Stomach (tissue), 19 donors: ENCODE measurements at places on chromosomes 5 and 9. TPM values are rescaled to one million over a fixed set of nuclear protein-coding genes. Genes with fewer than 3 reads are reported as not detected.

DNA sequence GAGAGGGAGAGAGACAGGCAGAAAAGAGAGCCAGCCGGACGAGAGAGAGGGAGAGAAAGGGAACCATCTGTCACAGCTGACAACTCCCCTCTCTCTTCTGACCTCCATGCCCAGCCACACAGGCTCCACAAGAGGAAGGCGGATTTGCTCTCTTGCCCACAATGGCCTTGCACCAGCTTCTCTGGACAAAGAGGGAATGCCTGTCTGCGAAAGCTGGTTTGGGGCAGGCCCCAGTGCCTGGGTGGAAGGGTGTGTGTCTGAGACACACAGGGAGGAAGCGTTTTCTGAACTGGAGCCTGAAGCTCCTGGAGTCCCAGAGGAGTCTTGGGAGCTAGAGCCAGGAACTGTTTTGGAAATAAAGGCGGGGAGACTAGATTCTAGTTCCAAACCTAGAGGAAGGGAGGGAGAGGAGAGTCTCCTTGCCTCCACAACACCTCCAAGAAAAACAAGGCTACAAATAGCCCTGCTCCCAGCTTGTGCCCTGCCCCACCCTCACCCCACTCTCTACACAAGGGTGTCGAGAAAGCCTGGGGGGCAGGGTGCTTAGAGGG lies 12.5 kb downstream of the C1QTNF2 start:
- peak; percentile 69 for DNase-seq
- H3K4me1 ChIP-seq: peaks cover 28% of the 10 kb centered on the region
- no peaks in the 10 kb centered on the region for H3K36me3 ChIP-seq
- no peaks in the 10 kb centered on the region for H3K27me3 ChIP-seq

- no peak overlapping the region for H3K27ac ChIP-seq
- no peaks in the 10 kb centered on the region for H3K27me3 ChIP-seq
- no peak overlapping the region for H3K4me3 ChIP-seq
- no peak for DNase-seq
Observed at GRCh38 chr5:94832685-94833084, 214.2 kb downstream of the SLF1 start.

GRCh38 chr5:91053741-91054025 lies 329.4 kb downstream of the ARRDC3 start:
- no peak overlapping the region for H3K27ac ChIP-seq
- no peaks in the 10 kb centered on the region for H3K36me3 ChIP-seq
- DNase-seq: no peak
- peaks cover 16% of the 10 kb centered on the region for H3K4me1 ChIP-seq

The FBP2 gene
- total RNA-seq: 29.3 TPM

DNA sequence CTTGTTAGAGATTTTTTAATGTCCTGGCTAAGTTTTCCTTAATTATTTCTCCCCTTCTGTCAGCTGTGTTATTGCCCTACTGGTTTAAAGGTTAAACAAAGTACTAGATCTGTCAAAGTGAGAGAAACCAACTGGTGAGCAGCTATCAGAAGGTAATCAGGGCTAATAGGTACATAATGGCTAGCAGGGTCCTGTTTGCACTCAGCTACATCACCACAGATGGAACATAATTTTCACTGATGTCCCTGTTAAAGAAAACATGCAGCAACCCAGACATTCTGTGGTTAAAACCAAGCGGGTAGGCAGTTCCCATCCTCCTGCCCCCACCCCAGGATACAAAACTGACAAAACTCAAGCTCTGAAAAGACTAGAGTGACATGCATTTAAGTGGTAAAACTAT lies 473.9 kb downstream of the NR2F1-AS1 start:
- H3K4me3 ChIP-seq: no peak overlapping the region
- no peaks in the 10 kb centered on the region for H3K27me3 ChIP-seq
- H3K4me1 ChIP-seq: no peaks in the 10 kb centered on the region

The NACC2 gene
- total RNA-seq: 69.2 TPM

GRCh38 chr5:149831492-149831891 lies 101.4 kb downstream of the PPARGC1B start:
- H3K27ac ChIP-seq: no peak overlapping the region
- H3K4me1 ChIP-seq: peaks cover 13% of the 10 kb centered on the region
- H3K36me3 ChIP-seq: peaks cover 70% of the 10 kb centered on the region
- no peaks in the 10 kb centered on the region for H3K27me3 ChIP-seq
- no peak overlapping the region for H3K4me3 ChIP-seq

- peaks cover 5% of the 10 kb centered on the region for H3K4me1 ChIP-seq
- no peak overlapping the region for H3K27ac ChIP-seq
- H3K36me3 ChIP-seq: no peaks in the 10 kb centered on the region
Observed at GRCh38 chr5:115475788-115476187, 68.8 kb downstream of the FEM1C start.

The PCDHGA4 gene
- total RNA-seq: 9.3 TPM

GRCh38 chr5:177276886-177277285 lies 26.6 kb downstream of the RAB24 start:
- DNase-seq: no peak
- H3K36me3 ChIP-seq: peaks cover 33% of the 10 kb centered on the region
- H3K4me3 ChIP-seq: no peak overlapping the region
- no peaks in the 10 kb centered on the region for H3K4me1 ChIP-seq
- H3K27ac ChIP-seq: no peak overlapping the region

The CEL gene
- total RNA-seq: not detected

The CER1 gene
- not detected for total RNA-seq

DNA sequence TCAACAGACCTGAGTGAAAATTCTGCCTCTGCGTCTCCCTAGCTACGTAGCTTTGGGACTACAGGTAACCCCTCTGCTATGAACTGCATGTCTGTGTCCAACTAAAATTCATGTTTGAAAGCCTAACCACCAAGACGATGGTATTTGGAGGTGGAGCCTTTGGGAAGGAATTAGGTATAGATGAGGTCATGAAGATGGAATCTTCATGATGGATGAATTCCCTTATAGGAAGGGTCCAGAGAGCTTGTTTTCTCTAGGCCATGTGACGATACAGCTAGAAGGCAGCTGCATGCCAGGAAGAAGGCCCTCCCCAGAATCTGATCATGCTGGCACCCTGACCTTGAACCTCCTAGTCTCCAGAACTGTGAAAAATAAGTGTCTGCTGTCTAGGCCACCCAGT lies 296.4 kb downstream of the SLIT3 start:
- H3K4me1 ChIP-seq: peaks cover 18% of the 10 kb centered on the region
- H3K36me3 ChIP-seq: no peaks in the 10 kb centered on the region
- no peaks in the 10 kb centered on the region for H3K27me3 ChIP-seq
- H3K4me3 ChIP-seq: no peak overlapping the region
- H3K27ac ChIP-seq: no peak overlapping the region
- DNase-seq: no peak

The NUTM2G gene
- not detected for total RNA-seq

The PTCD2 gene
- total RNA-seq: 1.3 TPM

The ZMAT2 gene
- 30.8 TPM for total RNA-seq

The HTR1A gene
- total RNA-seq: not detected

The EIF4E1B gene
- total RNA-seq: not detected

GRCh38 chr9:93702261-93702660 lies 125.9 kb downstream of the PHF2 start:
- peak overlapping the region; percentile 3 for H3K27ac ChIP-seq
- H3K27me3 ChIP-seq: no peaks in the 10 kb centered on the region
- H3K4me3 ChIP-seq: no peak overlapping the region
- no peak for DNase-seq
- no peaks in the 10 kb centered on the region for H3K36me3 ChIP-seq
- no peaks in the 10 kb centered on the region for H3K4me1 ChIP-seq

- H3K27ac ChIP-seq: no peak overlapping the region
- no peak overlapping the region for H3K4me3 ChIP-seq
Observed at GRCh38 chr5:103589357-103589756, 26.8 kb upstream of the NUDT12 start.

- H3K36me3 ChIP-seq: peaks cover 25% of the 10 kb centered on the region
- peak overlapping the region; percentile 57 for H3K4me3 ChIP-seq
- H3K4me1 ChIP-seq: peaks cover 45% of the 10 kb centered on the region
- no peaks in the 10 kb centered on the region for H3K27me3 ChIP-seq
- peak; percentile 85 for DNase-seq
Observed at GRCh38 chr9:35757226-35757891, 3.3 kb upstream of the MSMP start.

DNA sequence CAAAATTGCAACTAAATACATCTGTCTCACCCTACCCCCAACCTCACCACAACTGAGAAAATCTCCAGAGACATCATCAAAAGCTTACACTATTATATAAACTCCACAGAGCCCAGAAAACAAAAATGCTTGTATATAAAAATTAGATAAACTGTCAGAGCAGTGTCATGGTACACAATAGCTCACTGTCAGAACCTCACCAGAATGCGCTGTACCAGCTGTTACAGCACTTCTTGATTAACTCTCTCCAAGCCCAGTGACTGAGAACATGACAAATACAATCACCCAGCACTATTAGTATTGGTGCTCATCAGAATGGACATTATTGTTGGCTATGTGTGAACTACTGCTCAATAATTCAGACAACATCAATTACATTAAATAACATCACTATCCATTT lies 65.7 kb downstream of the ZDHHC21 start:
- no peak overlapping the region for H3K4me3 ChIP-seq
- no peak overlapping the region for H3K27ac ChIP-seq

The IQGAP2 gene
- 122 TPM for total RNA-seq

DNA sequence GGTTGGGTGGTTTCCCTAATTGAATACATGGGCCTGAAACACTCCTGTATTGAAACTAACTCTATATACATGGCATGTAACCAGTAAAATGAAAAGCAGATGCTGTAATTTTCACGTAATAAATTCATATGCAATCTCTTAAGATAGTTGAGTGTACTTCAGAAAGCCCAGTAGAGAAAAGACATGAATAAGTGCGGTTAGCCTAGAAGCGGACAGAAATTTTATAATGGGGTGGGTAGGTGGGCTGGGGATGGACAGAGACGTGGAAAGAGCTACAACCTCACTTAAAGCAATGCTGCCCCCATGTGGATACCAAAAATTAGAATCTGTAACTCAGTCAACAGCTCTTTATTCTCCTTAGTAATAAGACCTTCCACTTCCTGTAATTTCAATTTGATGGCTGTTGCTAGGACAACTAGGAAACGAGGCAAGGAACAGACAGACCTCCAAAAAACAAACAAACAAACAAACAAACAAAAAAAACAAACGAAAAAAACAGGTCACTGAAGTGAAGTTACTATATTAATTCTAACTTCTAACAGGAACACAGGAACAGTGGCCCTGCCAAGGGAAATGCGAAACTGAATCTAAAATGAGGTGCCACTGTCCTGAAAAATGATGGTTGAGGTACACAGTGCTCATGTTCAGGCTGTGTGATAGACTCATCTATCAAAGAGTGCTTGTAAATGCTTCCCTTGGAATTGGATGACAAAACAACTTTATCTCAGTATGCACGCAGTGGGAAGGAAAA lies 103.4 kb upstream of the GNA14 start:
- H3K36me3 ChIP-seq: peaks cover 4% of the 10 kb centered on the region
- H3K4me1 ChIP-seq: peaks cover 44% of the 10 kb centered on the region
- DNase-seq: no peak
- H3K4me3 ChIP-seq: no peak overlapping the region
- H3K27me3 ChIP-seq: no peaks in the 10 kb centered on the region
- peak overlapping the region; percentile 10 for H3K27ac ChIP-seq

GRCh38 chr9:133205996-133206931 lies 2.8 kb downstream of the OBP2B start:
- no peak overlapping the region for H3K27ac ChIP-seq
- H3K4me3 ChIP-seq: no peak overlapping the region
- no peaks in the 10 kb centered on the region for H3K36me3 ChIP-seq
- H3K4me1 ChIP-seq: no peaks in the 10 kb centered on the region
- peaks cover 75% of the 10 kb centered on the region for H3K27me3 ChIP-seq

The AGXT2 gene
- 0.73 TPM for total RNA-seq

GRCh38 chr5:14727428-14727865 lies 62.9 kb downstream of the OTULIN start:
- H3K4me1 ChIP-seq: peaks cover 5% of the 10 kb centered on the region
- H3K27me3 ChIP-seq: no peaks in the 10 kb centered on the region
- peaks cover 33% of the 10 kb centered on the region for H3K36me3 ChIP-seq
- no peak overlapping the region for H3K4me3 ChIP-seq

The CFAP90 gene
- total RNA-seq: 0.55 TPM

- no peaks in the 10 kb centered on the region for H3K27me3 ChIP-seq
- H3K36me3 ChIP-seq: peaks cover 15% of the 10 kb centered on the region
- peak; percentile 94 for DNase-seq
- H3K4me1 ChIP-seq: peaks cover 7% of the 10 kb centered on the region
- no peak overlapping the region for H3K4me3 ChIP-seq
- peak overlapping the region; percentile 22 for H3K27ac ChIP-seq
Observed at GRCh38 chr5:132215329-132215728, 12.3 kb downstream of the P4HA2 start.

GRCh38 chr5:174314261-174314660 lies 268.8 kb downstream of the NSG2 start:
- DNase-seq: no peak
- H3K4me1 ChIP-seq: peaks cover 10% of the 10 kb centered on the region
- H3K27me3 ChIP-seq: no peaks in the 10 kb centered on the region
- no peak overlapping the region for H3K4me3 ChIP-seq
- H3K36me3 ChIP-seq: no peaks in the 10 kb centered on the region

The PLK2 gene
- 19.4 TPM for total RNA-seq

GRCh38 chr5:75685141-75685540 lies 32.1 kb downstream of the POC5 start:
- no peaks in the 10 kb centered on the region for H3K27me3 ChIP-seq
- no peak overlapping the region for H3K27ac ChIP-seq
- peaks cover 67% of the 10 kb centered on the region for H3K36me3 ChIP-seq
- no peak overlapping the region for H3K4me3 ChIP-seq

- peaks cover 80% of the 10 kb centered on the region for H3K4me1 ChIP-seq
- peak; percentile 69 for DNase-seq
- H3K4me3 ChIP-seq: no peak overlapping the region
- no peaks in the 10 kb centered on the region for H3K36me3 ChIP-seq
Observed at GRCh38 chr9:27368316-27368985, 71.5 kb upstream of the EQTN start.

The CDC25C gene
- not detected for total RNA-seq

The PHF24 gene
- total RNA-seq: not detected

DNA sequence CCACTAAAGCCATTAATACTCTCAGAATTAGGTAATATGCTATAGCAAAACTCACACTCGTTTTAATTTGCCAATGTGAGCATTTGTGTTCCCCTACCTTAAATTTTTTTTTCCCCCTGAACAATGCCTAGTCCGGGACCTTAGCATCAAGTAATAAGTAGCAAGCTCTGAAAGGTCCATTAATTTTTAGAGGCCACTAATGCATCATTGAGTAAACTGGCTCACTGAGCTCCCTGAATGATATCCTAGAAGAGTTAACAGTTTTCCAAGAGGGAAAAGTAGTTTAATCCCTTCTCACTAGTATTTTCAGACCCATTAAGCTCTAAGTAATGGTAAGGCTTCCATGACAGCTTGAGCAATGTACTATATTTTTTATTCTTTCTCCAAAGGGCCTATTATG lies 242.2 kb downstream of the MAT2B start:
- no peak for DNase-seq
- no peak overlapping the region for H3K27ac ChIP-seq
- H3K4me1 ChIP-seq: no peaks in the 10 kb centered on the region
- H3K36me3 ChIP-seq: no peaks in the 10 kb centered on the region
- no peaks in the 10 kb centered on the region for H3K27me3 ChIP-seq
- no peak overlapping the region for H3K4me3 ChIP-seq

- no peak overlapping the region for H3K27ac ChIP-seq
- peak; percentile 84 for DNase-seq
- H3K27me3 ChIP-seq: no peaks in the 10 kb centered on the region
- no peak overlapping the region for H3K4me3 ChIP-seq
- H3K4me1 ChIP-seq: peaks cover 6% of the 10 kb centered on the region
Observed at GRCh38 chr5:68562308-68562707, 346.8 kb downstream of the PIK3R1 start.

The CXCL14 gene
- total RNA-seq: 82.0 TPM
